ENCODE measurements at places on chromosomes 1 and 21.

DNA sequence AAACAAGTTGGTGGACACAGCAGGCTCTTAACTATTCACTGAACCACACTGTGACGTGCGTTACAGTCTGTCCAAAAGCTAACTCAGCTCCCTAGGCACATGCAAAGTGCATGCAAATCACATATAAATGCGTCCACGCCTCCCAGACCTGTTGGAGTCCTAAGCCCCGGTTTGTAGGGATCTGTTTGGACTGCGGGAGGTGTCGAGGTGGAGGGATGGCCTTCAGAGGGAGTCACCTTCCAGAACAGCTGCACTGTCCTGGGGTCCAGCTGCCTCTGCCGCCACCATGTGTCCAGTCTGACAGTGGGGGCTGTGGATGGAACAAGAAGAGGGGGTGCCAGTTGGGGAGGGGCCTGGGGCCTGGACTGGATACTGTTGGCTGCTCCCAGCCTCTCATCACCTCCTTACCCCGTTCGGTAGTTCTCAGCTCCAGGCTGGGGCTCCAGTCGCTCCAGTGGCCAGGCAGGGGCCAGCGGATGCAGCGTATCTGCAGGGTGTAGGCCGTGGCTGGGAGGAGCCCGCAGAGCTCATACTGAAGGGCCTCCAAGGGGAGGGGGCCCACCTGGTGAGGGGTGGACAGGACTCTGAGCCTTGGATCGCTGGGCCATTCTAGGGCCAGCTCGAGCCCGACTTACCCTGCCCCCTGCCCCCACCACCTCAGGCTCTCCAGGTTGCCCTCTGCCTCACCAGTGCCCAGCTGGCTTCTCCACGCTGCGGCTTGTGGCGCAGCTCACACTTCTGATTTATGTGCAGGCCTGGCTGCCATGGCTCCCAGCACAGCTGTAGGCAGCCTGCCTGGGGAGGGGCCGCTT is 7.9 kb upstream of the MRPS15 start:
- no peak for DNase-seq

GRCh38 chr1:26287033-26287711 is 7.3 kb downstream of the SH3BGRL3 start:
- peak; percentile 46 for DNase-seq

GRCh38 chr21:26977746-26978145 is 10.9 kb upstream of the ADAMTS5 start:
- DNase-seq, result no peak

DNA sequence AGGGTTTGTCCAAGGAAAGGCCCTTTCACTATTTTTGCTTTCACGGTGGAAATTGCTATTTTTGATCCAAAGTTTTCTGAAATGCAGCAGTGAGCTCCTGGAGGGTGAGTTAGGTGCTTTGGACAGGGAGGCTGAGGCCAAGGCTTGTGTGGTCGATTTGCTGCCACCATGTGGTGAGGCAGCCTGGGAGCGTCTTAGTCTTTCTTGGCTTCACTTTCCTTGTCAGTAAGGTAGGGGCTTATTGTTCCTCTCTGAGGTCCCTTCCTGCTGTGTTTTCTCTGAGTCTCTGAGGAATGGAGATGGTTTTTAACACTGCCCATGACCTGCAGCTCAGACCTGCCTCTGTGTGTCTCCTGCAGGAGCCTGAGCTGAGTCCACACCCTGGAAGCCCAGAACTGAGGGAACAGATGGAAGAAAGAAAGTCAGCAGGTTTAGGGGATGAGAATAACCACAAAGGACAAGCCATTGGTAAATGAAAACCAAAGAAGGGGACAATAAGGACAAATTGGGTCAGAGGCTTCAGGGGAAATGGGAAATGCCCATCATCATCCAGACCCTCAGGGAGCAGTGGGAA is 20.1 kb upstream of the S100A10 start:
- peak; percentile 59 for DNase-seq

GRCh38 chr1:172838680-172839313 is 179.9 kb downstream of the FASLG start:
- DNase-seq, result no peak

- DNase-seq, result no peak
Observed at GRCh38 chr21:43968410-43969114, 43.5 kb upstream of the TRAPPC10 start.

DNA sequence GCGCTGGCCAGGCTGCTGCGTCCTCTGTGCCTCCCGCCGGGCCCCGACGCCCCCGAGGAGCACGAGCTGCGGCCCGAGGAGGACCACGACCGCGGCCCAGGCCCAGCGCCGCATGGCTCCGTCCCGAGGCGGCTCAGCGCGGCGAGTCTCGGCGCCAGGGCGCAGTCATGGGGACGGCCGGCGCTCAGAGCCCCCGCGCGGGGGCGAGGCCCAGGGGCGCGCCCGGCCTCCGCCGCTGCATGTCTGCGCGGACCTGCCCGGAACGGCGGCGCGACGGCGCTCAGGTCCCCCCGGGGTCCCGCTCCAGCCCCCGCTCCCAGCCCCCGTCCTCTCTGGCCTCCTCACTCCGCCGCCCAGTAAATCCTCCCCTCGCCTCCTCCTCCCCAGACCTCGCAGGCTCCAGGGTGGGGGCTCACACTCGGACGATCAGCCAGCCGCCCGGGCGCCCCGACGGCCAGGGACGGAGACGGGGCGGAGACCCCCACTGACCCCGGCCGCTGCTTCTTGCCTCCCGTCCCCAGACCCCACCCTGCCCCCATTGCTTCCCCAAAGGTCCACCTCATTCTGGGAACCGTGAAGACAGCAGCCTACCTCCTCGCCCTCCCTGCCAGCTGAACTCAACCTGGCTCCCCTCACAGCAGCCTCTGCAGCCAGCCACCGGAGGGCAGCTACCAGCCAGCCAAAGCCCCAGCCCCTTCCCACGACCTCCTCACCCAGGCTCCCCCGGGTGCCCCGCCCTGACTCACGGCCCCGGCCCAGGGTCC is at the start of gene C1QTNF12:
TSS of gene C1QTNF12 (minus strand) at position 146 of the 764 bp plus-strand sequence. CDS start at position 114, 32 bp downstream.
- DNase-seq, result no peak

GRCh38 chr1:163836481-163836880 is 514.7 kb downstream of the NUF2 start:
- no peak for DNase-seq

DNA sequence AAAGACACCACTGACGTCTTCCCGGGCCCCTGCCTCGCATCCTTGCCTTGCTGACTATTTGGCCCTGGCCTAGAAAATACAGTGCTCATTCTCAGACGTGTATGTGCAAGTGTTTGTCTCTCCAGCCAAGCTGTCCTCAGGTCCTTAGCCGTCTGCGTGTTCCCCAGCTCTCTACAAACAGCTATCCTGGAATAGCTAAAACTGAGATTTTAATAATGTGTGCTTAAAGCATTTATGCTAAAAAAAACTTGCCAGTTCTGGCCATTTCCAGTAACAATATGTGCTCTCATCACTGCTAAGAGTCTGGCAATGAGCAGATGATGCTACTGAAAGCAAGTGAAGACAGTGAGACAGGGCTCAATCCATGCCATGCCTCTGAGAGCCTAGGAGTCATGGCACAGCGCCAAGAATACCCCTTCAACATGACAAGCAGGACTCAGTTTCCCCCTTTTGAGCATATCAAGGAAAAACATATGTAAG is 55.7 kb downstream of the IRF2BP2 start:
- peak; percentile 12 for DNase-seq

GRCh38 chr1:168091720-168092550 is 44.8 kb downstream of the GPR161 start:
- DNase-seq, result no peak

GRCh38 chr1:202107321-202107761 is 15.4 kb upstream of the GPR37L1 start:
- DNase-seq, result peak; percentile 81

DNA sequence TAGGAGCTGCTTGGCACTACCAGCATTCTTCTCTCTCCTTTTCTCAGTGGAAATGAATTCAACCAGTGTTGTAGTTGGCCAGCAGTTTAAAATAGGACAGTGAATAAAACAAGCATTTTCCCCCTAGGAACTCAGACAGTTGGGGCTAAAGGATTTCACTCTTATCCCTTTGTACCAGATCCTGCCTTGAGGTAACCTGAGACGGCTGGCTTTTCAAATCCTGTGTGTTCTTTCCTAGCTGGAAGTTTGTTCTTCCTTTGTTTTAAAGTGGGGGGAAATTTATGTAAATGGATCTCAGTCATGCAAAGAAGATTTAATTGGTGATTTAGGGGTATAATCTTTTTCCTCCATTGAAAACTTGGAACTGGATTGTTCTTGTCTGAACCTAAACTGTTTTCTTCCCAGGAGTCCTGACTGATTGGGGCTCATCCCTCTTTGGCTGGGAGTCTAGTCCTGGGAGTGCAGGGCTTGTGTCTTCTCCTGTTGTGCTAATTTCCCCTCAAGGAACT is 23.3 kb downstream of the ZP4 start:
- DNase-seq, result no peak

All from left colon (tissue), 2 donors.